ENCODE measurements at places on chromosomes 5 and 9. TPM values are rescaled to one million over a fixed set of nuclear protein-coding genes. Genes with fewer than 3 reads are reported as not detected.

GZMA gene
- total RNA-seq = not detected

FSD1L gene
- 3.4 TPM for total RNA-seq

FAM174A gene
- total RNA-seq = 25.3 TPM

ACSL6 gene
- not detected for total RNA-seq

ERAP2 gene
- total RNA-seq = 5.6 TPM

KCNN2 gene
- total RNA-seq = 0.25 TPM

DIPK1B gene
- total RNA-seq = 177 TPM

GRIA1 gene
- not detected for total RNA-seq

PMPCA gene
- total RNA-seq = 63.0 TPM

PCDHGC4 gene
- 0.40 TPM for total RNA-seq

MEGF10 gene
- total RNA-seq = 0.92 TPM

LCN9 gene
- total RNA-seq = not detected

GIN1 gene
- 3.5 TPM for total RNA-seq

STK32A gene
- 0.18 TPM for total RNA-seq

PCDHGB6 gene
- 2.1 TPM for total RNA-seq

MCTP1 gene
- 192 TPM for total RNA-seq

WWC1 gene
- total RNA-seq = 0.33 TPM

C9orf153 gene
- 0.07 TPM for total RNA-seq

URM1 gene
- total RNA-seq = 69.3 TPM

SLC34A1 gene
- total RNA-seq = not detected

BSPRY gene
- not detected for total RNA-seq

FOXD4L3 gene
- total RNA-seq = not detected

SPINK14 gene
- not detected for total RNA-seq

SLC4A9 gene
- total RNA-seq = not detected

C5orf58 gene
- total RNA-seq = not detected

PDGFRB gene
- 0.14 TPM for total RNA-seq

SPAG8 gene
- 0.25 TPM for total RNA-seq

RRAGA gene
- 38.4 TPM for total RNA-seq

PCDHGA4 gene
- 3.5 TPM for total RNA-seq

TAF11L5 gene
- not detected for total RNA-seq

BRINP1 gene
- total RNA-seq = 0.11 TPM

SVEP1 gene
- total RNA-seq = 0.46 TPM

LHX3 gene
- not detected for total RNA-seq

IFNK gene
- total RNA-seq = not detected

ELAVL2 gene
- total RNA-seq = 0.07 TPM

CENPH gene
- total RNA-seq = 9.6 TPM

RANBP3L gene
- not detected for total RNA-seq

PRRX2 gene
- total RNA-seq = not detected

HMCN2 gene
- total RNA-seq = under 0.01 TPM

SH3TC2 gene
- 2.5 TPM for total RNA-seq

All from pulmonary artery endothelial cell (primary cell).